Activated CD8-positive, alpha-beta memory T cell treated with anti-CD3 and anti-CD28 coated beads for 36 hours (primary cell): ENCODE measurements at places on chromosomes 16 and 17. TPM values are rescaled to one million over a fixed set of nuclear protein-coding genes. Genes with fewer than 3 reads are reported as not detected.

The ESRP2 gene
- total RNA-seq = 0.48 TPM

The INCA1 gene
- 0.31 TPM for total RNA-seq

The TBC1D3E gene
- not detected for total RNA-seq

The MTSS2 gene
- total RNA-seq = 2.5 TPM

The IRX3 gene
- total RNA-seq = not detected

The C17orf113 gene
- total RNA-seq = 0.08 TPM

The KRT20 gene
- not detected for total RNA-seq

The NBR1 gene
- total RNA-seq = 37.0 TPM

The ARL2BP gene
- total RNA-seq = 24.1 TPM

The HEATR9 gene
- total RNA-seq = 1.5 TPM

The WSB1 gene
- 87.8 TPM for total RNA-seq

The SULT1A2 gene
- total RNA-seq = 0.36 TPM

The CCL23 gene
- 0.36 TPM for total RNA-seq

The MMP28 gene
- not detected for total RNA-seq

The CTF1 gene
- total RNA-seq = 0.21 TPM

The MYH1 gene
- total RNA-seq = not detected

The PRAC1 gene
- not detected for total RNA-seq

The NACA2 gene
- not detected for total RNA-seq

The SLC16A13 gene
- 10.5 TPM for total RNA-seq

The MEFV gene
- total RNA-seq = 0.19 TPM

The ZNF385C gene
- total RNA-seq = not detected

The CCDC154 gene
- 1.4 TPM for total RNA-seq

The PITPNC1 gene
- 42.3 TPM for total RNA-seq

The CCT6B gene
- total RNA-seq = 0.92 TPM

The IL21R gene
- total RNA-seq = 85.4 TPM

The CHST4 gene
- total RNA-seq = not detected

The SLC38A10 gene
- 48.3 TPM for total RNA-seq

The RAC3 gene
- 5.1 TPM for total RNA-seq

The CACNA1G gene
- total RNA-seq = 0.10 TPM

The CNTD1 gene
- total RNA-seq = not detected

The MRPL58 gene
- total RNA-seq = 66.5 TPM

The EPN2 gene
- total RNA-seq = 10.2 TPM

The HS3ST2 gene
- total RNA-seq = not detected

The ARSG gene
- 9.9 TPM for total RNA-seq

The KRT38 gene
- not detected for total RNA-seq

The KCTD2 gene
- total RNA-seq = 16.8 TPM

The ADCY9 gene
- total RNA-seq = 7.2 TPM

The CDH11 gene
- not detected for total RNA-seq
